Aorta (tissue), 5 donors: ENCODE measurements at places on chromosomes 4 and X. TPM values are rescaled to one million over a fixed set of nuclear protein-coding genes. Genes with fewer than 3 reads are reported as not detected.

GRCh38 chr4:56641494-56642051 lies 39.5 kb downstream of the HOPX start:
- H3K4me1 ChIP-seq: no peaks in the 10 kb centered on the region
- no peak overlapping the region for H3K27ac ChIP-seq
- no peaks in the 10 kb centered on the region for H3K27me3 ChIP-seq
- no peak for DNase-seq
- no peaks in the 10 kb centered on the region for H3K36me3 ChIP-seq

The PAGE4 gene
- not detected for polyA plus RNA-seq

DNA sequence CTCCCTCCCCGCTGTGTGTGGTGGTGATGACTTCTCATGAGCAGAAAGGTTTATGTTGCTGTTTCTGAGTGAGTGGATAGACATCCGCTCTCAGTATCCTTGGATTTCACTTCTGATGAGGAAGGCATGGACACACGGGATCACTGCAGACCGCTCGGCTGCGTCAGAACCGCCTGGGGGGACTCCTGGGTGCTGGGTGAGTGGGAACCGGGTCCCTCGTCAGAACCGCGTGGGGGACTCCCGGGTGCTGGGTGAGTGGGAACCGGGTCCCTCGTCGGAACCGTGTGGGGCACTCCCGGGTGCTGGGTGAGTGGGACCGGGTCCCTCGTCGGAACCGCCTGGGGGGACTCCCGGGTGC lies 9.0 kb downstream of the CTBP1 start:
- H3K36me3 ChIP-seq: no peaks in the 10 kb centered on the region
- H3K27me3 ChIP-seq: no peaks in the 10 kb centered on the region
- no peak for DNase-seq
- H3K4me1 ChIP-seq: no peaks in the 10 kb centered on the region
- no peak overlapping the region for H3K27ac ChIP-seq
- no peak overlapping the region for H3K4me3 ChIP-seq

GRCh38 chrX:111035991-111036390 lies 60.0 kb upstream of the PAK3 start:
- no peaks in the 10 kb centered on the region for H3K4me1 ChIP-seq
- DNase-seq: no peak
- no peaks in the 10 kb centered on the region for H3K27me3 ChIP-seq
- no peaks in the 10 kb centered on the region for H3K36me3 ChIP-seq
- H3K4me3 ChIP-seq: no peak overlapping the region
- no peak overlapping the region for H3K27ac ChIP-seq

DNA sequence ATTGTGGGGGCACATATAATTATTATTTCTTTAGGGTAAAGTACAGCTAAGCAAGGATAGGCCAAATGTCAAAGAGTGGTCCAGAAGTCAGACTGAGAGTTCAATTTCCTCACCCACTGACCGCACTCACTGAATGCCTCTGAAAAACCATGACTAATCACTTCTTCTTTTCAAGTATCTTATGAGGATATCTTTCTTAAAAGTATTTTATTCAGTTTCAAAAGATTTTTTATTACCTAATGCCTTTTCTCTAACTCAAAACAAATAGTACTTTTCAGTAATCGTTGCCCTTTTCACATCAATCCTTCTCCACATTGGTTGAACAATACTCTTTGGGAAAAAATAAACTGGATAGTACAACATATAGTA lies 61.7 kb upstream of the CAMK2D start:
- H3K27ac ChIP-seq: no peak overlapping the region
- no peaks in the 10 kb centered on the region for H3K4me1 ChIP-seq
- H3K36me3 ChIP-seq: no peaks in the 10 kb centered on the region
- no peak overlapping the region for H3K4me3 ChIP-seq
- no peaks in the 10 kb centered on the region for H3K27me3 ChIP-seq
- no peak for DNase-seq

The CCDC158 gene
- 1.2 TPM for polyA plus RNA-seq

The DDX60 gene
- 7.2 TPM for polyA plus RNA-seq

The UNC5C gene
- polyA plus RNA-seq: 0.63 TPM

The IL1RAPL1 gene
- polyA plus RNA-seq: not detected

GRCh38 chrX:125203365-125203736 lies 116.3 kb upstream of the TEX13C start:
- H3K4me3 ChIP-seq: no peak overlapping the region
- H3K36me3 ChIP-seq: no peaks in the 10 kb centered on the region
- no peaks in the 10 kb centered on the region for H3K4me1 ChIP-seq

- no peak for DNase-seq
- H3K27me3 ChIP-seq: no peaks in the 10 kb centered on the region
- H3K36me3 ChIP-seq: no peaks in the 10 kb centered on the region
- H3K27ac ChIP-seq: no peak overlapping the region
Measured at GRCh38 chrX:15160558-15161095, 109.3 kb downstream of the ASB9 start.

The GLRA2 gene
- not detected for polyA plus RNA-seq

- peak overlapping the region; percentile 14 for H3K27ac ChIP-seq
- no peak for DNase-seq
- H3K27me3 ChIP-seq: no peaks in the 10 kb centered on the region
Measured at GRCh38 chr4:53119680-53120079, 246.2 kb downstream of the SCFD2 start.

- no peaks in the 10 kb centered on the region for H3K36me3 ChIP-seq
- H3K4me3 ChIP-seq: no peak overlapping the region
- no peaks in the 10 kb centered on the region for H3K4me1 ChIP-seq
Measured at GRCh38 chr4:76059750-76060149, 14.8 kb upstream of the ART3 start.
